ENCODE measurements at places on chromosomes 16 and 17.

DNA sequence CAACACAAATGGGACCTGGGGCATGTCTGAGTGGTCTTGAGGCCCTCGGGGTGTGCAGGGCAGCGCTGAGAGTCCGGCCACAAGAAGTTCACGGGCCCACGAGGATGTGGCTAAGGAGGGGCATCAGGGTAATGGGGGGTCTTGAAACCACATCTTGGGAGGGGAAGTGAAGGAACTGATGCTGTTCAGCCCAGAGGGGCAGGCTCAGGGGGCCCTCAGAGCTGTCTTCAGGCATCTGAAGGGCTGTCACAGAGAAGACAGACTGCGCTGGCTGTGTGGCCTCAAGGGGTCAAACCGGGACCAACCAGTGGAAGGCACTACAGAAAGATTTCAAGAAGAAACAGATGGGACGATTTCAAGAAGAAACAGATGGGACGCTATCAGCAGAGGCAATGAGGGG, 45.1 kb downstream of the ZNF423 start:
- no peak for DNase-seq

DNA sequence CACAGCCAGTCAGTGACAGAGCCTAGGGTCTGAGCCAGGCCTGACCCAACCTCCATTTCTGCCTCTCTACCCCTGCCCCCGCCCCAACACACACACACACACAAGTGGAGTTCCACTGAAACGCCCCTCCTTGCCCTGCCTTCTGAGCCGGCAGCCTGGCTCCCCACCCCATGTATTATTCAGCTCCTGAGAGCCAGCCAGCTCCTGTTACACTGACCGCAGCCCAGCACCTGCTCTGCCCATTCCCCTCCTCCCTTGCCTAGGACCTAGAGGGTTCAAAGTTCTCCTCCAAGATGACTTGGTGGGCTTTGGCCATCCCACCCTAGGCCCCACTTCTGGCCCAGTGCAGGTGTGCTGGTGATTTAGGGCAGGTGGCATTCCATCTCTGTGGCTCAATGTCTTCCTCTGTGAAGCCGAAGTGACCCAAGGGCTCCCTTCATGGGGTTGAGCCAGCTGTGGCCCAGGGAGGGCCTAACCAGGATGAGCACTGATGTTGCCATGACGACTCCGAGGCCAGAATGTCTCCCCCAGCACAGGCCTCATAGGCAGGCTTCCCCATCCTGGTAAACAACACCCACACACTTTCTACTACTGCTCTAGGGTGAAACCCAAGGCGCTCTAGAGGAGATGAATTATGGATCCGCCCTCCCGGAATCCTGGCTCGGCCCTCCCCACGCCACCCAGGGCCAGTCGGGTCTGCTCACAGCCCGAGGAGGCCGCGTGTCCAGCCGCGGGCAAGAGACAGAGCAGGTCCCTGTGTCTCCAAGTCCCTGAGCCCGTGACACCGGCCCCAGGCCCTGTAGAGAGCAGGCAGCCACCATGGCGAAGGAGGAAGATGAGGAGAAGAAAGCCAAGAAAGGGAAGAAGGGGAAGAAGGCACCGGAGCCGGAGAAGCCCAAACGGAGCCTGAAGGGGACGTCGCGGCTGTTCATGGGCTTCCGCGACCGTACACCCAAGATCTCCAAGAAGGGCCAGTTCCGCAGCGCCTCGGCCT, 9.7 kb downstream of the MYO15A start:
- no peak for DNase-seq

DNA sequence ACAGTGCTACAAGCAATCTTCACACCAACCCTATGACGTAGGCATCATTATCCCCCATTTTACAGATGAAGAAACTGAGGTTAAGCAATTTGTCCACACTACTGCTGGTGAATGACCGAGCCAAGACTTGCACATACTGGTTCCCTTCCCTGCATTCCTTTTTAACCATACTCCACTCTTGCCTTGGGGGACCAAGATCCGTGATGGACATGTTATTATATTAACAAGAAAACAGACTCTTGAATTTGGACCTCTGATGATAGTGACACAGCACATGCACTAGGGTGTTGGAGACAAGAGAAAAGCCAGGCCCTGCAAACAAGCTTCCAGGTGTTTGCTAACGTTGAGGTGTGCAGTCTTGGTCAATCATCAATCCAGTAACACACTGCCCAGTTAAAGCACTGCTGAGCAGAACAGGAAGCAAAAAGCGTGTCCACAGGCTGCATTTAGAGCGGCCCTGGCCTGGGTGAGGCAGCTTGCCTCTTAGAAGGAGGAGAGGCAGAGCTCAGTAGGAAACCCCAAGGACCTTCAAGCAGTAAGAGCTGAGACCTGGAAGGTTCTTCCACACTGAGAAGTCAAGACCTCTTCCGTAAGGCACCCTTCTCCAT, 36.7 kb downstream of the HNF1B start:
- no peak for DNase-seq

DNA sequence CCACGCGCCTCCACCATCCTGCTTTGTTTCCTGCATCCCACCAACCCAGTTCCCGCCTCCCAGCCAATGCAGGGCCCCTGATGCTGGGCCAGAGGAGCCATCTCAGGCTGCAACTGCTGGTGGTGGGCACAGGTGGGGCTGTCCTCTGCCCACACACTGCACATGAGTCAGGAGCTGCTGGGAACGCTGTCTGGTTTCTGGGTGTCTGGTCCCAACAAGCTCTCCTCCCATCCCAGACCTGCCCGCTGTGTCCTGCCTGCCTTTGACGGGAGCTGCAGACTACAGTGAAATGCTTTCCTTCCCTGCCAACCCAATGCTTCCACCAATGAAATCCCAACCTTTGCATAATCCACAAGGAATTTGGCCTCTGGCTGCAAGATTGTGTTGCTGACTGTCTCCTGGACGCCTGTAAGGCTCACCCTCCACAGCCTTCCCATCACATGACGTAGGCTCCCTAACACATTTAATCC, 98.9 kb downstream of the N4BP1 start:
- DNase-seq = no peak

DNA sequence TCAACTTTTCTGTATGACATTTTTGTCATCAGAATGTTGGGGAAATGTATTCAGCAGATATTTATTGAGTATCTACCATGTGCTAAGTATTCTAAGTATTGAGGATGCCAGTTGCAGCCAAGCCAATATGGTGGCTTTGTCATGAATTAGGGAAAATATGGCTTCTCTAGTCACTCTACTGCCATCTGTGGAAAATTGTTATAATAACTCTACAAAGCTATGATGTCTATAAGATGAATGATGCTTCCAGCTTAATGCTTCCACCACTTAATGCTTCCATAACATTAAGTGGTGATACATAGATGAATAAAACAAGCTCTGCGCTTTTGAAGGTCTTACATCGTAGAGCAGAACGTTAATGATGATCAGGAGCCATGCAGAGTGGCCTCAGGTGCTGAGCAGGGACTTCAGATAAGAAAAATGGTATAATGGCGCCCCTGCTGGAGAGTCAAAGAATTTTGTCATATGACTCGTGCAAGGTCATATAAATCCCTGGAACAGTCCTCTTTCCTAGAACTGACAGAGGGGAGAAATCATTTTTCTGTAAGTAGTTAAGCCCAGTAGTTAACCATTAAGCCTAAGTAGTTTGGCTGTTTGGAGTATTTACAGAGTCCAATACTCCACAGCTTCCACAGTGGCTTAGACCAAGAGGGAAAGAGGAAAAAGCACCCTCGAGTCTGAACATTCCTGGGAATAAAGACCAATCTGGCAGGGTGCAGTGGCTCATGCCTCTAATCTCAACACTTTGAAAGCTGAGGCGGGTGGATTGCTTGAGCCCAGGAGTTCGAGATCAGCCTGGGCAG, 2.7 kb upstream of the TMIGD1 start:
- DNase-seq = peak; percentile 17

GRCh38 chr16:81310045-81310644, 4.6 kb upstream of the GAN start:
- no peak for DNase-seq

- peak; percentile 30 for DNase-seq
Measured at GRCh38 chr17:56751145-56751738, 82.5 kb downstream of the C17orf67 start.

DNA sequence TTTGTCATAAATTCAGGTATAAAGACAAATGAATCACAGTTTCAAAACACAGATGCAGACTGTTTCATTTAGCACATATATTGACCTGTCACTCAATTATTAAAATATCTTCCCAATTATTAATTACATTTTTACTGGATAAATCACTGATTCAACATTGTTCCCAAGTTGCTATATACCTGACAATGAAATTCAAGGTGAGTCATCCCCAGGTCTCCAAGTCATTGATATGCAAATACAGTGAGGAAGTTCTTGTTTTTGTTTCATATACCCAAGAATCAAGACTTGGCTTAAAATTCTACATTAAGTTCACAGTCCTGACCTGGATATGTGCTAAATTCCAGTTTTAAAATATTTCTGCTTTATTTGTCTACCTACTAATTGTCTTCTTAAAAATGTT, 599.3 kb upstream of the PSMD7 start:
- DNase-seq = no peak

GRCh38 chr16:67847064-67847861, at the start of gene CENPT:
CENPT (minus strand) TSS chr16:67847693; CDS start chr16:67833859, 13,834 bp downstream.
- no peak for DNase-seq

DNA sequence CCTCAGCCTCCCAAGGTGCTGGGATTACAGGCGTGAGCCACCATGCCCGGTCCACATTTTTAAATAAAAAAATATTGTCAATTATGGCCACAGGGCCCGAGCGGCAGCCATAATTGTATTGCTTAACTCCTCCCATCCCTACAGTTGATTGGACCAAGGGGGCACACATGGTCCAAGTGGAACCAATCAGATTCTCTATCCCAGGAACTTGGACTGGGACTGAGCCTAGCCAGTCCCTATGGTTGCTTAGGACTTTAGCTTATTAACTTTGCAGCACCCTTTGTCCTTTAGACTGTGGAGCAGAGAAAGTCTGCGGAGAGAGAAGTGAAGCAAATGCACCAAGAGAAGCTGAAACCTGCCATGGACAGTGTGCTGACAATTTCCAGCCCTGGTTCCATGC, 5.5 kb upstream of the RDM1 start:
- DNase-seq = no peak

DNA sequence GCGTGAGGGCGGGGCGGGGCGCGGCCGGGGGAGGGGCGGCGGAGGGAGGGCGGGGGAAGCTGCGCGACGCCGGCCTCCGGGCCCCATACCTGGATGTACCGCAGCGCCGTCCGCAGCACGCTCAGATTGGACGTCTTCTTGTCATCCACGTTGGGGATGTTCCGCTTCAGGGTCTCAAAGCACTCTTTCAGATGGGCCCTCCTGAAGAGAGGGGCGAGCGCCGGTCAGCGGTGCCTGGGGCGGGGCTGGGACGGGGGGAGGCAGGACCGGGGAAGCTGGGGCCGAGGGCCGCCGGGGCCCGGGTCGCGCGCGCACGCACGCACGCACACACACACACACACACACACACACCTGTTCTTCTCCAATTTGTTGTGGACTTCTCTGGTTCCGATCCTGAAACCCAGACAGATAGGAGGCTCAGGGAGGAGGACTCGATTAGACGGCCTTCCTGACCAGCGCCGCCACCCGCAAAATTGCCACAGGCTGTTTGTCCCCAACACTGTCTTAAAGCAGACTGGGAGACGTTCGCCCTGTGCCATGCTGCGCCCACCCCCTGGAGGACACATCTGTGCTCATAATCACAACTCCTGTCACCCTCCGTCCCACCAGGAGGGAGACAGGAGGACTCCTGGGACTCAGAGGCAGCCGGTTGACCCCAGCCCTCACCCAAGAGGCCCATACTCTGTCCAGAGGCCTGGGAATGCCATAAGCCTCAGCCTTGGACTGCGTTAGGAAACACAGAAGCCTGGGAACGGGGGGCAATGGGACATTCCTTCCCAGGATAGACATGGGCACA, 6.7 kb downstream of the MNT start:
- no peak for DNase-seq

DNA sequence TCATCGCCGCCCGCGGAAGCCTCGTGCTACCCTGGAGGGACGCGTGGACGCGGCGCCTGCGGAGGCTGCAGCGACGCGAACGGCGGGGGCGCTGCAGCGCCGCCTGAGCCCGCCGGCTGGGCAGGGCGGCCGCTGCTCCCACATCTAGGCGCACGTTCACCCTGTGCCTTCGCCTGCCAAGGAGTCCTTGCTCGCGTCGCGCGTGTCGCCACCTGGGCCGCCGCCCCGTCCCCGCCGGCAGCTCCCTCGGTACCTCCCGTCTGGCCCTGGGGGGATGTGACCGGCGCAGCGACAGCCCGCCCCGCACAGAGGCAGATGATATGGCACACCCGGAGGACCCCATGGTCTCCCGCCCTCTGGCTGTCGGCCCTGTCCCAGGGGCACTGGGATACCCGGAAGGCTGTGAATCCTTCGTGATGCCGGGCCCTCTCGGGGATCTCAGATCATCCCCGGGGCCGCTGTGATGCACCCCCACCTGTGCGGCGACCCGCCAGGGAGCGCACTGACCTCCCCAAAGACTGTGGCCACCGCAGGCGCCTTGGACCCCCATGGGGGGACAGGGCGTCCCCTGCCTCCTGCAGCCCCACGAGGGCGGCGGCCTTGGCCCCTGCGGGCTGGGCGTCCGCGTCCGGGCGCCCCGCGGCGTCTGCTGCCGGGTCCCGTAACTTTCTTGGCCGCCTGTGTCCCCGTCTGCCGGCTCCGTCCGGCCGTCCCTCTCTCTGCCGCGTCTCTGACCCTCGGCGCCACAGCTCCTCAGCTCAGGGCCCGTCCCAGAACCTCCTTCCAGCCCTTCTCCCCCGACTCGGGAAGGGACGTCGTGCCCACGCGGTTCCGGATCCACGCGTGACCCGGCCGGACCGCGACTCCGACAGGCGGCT, 689 bp upstream of the TBC1D24 start:
- DNase-seq = no peak

DNA sequence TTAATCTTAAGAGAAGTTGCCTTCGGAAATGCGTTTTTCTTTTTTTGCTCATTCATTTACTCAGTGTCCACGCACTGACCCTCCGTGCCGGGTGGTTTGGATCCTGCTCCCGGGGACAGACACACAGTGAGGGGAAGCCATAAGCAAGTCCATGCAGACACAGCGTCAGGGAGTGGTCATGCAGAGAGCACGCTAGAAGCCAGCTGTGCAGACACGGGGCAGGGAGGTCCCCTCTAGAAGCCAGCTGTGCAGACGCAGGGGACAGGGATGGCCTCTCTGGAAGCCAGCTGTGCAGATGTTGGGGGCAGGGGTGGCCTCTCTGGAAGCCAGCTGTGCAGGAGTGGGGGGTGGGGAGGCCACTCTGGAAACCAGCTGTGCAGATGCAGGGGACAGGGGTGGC, 4.8 kb downstream of the GAA start:
- DNase-seq = no peak

- DNase-seq = no peak
Measured at GRCh38 chr17:3970668-3971067, 6.4 kb upstream of the ATP2A3 start.

DNA sequence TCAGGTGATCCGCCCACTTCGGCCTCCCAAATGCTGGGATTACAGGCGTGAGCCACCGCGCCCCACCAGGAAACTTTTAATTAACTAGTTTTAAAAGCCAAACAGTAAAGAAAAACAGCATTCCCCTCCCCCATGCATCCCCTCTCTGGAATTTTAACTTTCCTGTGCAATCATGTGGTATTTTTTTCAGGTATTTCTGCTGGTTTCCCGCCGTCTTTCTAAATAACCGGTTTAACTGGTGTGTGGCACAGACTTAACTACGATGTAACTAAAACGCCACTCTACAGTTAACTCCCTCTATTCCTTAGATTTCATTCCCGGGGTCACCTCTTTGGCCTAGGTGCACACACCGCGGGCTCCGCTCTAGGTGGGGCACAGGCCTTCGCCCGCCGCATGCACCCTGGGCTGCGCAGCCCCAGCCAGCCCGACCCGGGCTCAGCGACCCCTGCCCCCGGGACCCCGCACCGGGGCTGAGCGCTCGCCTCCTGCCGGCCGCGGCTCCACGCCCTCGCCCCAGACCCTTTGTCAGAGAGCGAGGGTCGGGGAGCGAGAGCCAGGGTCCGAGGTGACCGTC, 15.1 kb upstream of the UTP6 start:
- no peak for DNase-seq

GRCh38 chr16:67563708-67564468, 1.6 kb downstream of the CTCF start:
- no peak for DNase-seq

Measured in G401 (cell line).